Placental epithelial cell (primary cell): ENCODE measurements at places on chromosomes 7 and 10. TPM values are rescaled to one million over a fixed set of nuclear protein-coding genes. Genes with fewer than 3 reads are reported as not detected.

Gene RAMP3
- total RNA-seq: 3.5 TPM in 1 of 2 replicates, not detected in the other

Gene PRLHR
- total RNA-seq: under 0.01 TPM in 1 of 2 replicates, not detected in the other

Gene BBIP1
- total RNA-seq: 20.6 and 21.2 TPM in 2 replicates

Gene EFCAB10
- total RNA-seq: 0.33 and 0.39 TPM in 2 replicates

Gene PILRA
- under 0.01 and 0.22 TPM in 2 replicates for total RNA-seq

Gene GIMAP4
- not detected in 2 replicates for total RNA-seq

Gene ZPBP
- not detected in 2 replicates for total RNA-seq

Gene LRWD1
- 17.7 and 20.8 TPM in 2 replicates for total RNA-seq

Gene FBXO24
- total RNA-seq: 0.39 and 0.54 TPM in 2 replicates

Gene KIAA1549
- total RNA-seq: 8.2 and 14.3 TPM in 2 replicates

Gene FFAR4
- not detected in 2 replicates for total RNA-seq

Gene CUX1
- total RNA-seq: 80.8 and 136 TPM in 2 replicates

Gene CALCR
- not detected in 2 replicates for total RNA-seq

Gene PTCD1
- 5.4 and 5.5 TPM in 2 replicates for total RNA-seq

Gene SLC26A5
- total RNA-seq: not detected in 2 replicates
